Esophagus squamous epithelium (tissue), 5 donors: ENCODE measurements at places on chromosomes 13 and 19. TPM values are rescaled to one million over a fixed set of nuclear protein-coding genes. Genes with fewer than 3 reads are reported as not detected.

GRCh38 chr19:49952479-49952836 is 8.5 kb downstream of the SIGLEC11 start:
- DNase-seq = no peak
- no peak overlapping the region for H3K27ac ChIP-seq
- peaks cover 10% of the 10 kb centered on the region for H3K4me1 ChIP-seq
- no peaks in the 10 kb centered on the region for H3K36me3 ChIP-seq
- H3K4me3 ChIP-seq = no peak overlapping the region

GRCh38 chr19:33818411-33818810 is 21.7 kb downstream of the KCTD15 start:
- peaks cover 37% of the 10 kb centered on the region for H3K4me1 ChIP-seq
- H3K27me3 ChIP-seq = no peaks in the 10 kb centered on the region
- no peak for DNase-seq

GRCh38 chr13:45626731-45627374 is 11.3 kb upstream of the ERICH6B start:
- H3K4me3 ChIP-seq = no peak overlapping the region
- H3K4me1 ChIP-seq = no peaks in the 10 kb centered on the region
- no peak overlapping the region for H3K27ac ChIP-seq

DNA sequence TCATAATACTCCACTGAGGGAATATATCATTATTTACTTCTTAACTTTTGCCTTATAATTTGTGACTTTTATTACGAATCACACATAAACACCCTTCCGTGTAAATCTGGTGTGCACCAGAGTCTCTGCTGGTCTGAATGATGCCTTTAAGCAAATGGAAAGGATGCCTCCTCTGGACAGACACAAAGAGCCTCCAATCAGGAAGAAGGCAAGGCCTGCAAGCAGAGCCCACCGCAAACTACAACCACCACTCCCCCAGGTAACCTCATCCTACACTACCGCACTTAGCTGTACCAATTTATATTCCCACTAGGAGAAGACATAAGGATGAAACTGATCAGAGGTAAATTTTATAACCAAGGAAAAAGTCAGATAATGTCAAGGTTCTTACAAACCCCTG is 137.6 kb downstream of the KLF12 start:
- no peaks in the 10 kb centered on the region for H3K36me3 ChIP-seq
- no peak overlapping the region for H3K4me3 ChIP-seq
- no peaks in the 10 kb centered on the region for H3K4me1 ChIP-seq
- DNase-seq = no peak

The DENND1C gene
- total RNA-seq = 1.5 TPM

GRCh38 chr13:30065181-30065580 is 214.8 kb upstream of the UBL3 start:
- no peak for DNase-seq
- H3K4me3 ChIP-seq = no peak overlapping the region
- peaks cover 5% of the 10 kb centered on the region for H3K27me3 ChIP-seq
- H3K36me3 ChIP-seq = no peaks in the 10 kb centered on the region
- no peaks in the 10 kb centered on the region for H3K4me1 ChIP-seq

The PTBP1 gene
- 139 TPM for total RNA-seq

The IGSF23 gene
- not detected for total RNA-seq
